Frontal cortex (tissue), 4 donors: ENCODE measurements at places on chromosomes 6 and 20. TPM values are rescaled to one million over a fixed set of nuclear protein-coding genes. Genes with fewer than 3 reads are reported as not detected.

- DNase-seq = no peak
These were observed 423.1 kb downstream of the MAFB start for GRCh38 chr20:40265825-40266533.

GRCh38 chr6:162554531-162554930 is 173.0 kb downstream of the PRKN start:
- DNase-seq = no peak

GRCh38 chr6:31814677-31815024 is 432 bp downstream of the HSPA1L start:
- peak; percentile 84 for DNase-seq

The BTBD3 gene
- total RNA-seq = 52.2 TPM

The FOXQ1 gene
- total RNA-seq = 1.2 TPM

- no peak for DNase-seq
These were observed 53.3 kb downstream of the CAP2 start for GRCh38 chr6:17446713-17447112.

The ENPP1 gene
- total RNA-seq = 0.41 TPM

GRCh38 chr6:142823256-142823902 is 121.6 kb downstream of the HIVEP2 start:
- DNase-seq = no peak

The SLC18B1 gene
- total RNA-seq = 17.5 TPM

DNA sequence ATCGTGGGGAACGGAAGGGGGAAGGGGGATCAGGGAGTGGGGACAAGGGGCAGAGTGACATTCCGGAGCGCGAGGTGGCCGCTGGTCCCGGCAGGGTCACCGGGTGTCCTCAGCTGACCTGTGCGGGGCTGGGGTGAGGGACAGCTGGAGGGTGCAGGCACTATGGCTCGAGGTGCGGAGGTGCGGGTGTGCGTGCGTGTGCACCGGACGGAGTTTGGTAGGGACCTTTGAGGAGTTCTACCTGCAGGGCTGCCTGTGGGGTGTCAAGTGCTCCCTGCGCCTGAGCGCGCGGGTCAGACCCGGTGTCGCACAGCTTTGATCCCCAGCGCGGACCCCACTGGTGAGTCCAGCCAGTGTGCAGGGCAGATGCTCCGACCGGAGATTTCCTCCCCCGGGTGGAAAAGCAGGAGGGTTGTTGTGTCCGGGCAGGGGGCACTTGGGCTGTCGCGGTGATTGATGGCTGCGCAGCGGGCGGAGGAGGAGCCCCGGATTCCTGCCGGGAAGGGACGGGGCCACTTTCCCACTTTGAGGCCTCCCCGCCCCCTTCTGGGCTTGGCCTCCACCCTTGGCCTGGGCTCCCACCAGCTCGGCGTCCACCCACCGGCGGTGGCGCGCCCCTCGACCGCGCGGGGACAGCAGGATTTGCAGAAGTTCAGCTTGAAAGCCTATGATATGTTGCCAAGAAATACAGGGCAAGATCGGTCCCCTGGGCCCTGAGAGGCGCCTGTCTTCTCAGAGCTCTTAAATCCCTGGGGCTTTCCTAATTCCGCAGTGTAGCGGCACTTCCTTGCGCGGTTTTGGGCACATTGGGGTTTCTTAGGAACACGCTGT is 658 bp downstream of the RIN2 start:
- peak; percentile 58 for DNase-seq

- no peak for DNase-seq
These were observed 39.4 kb upstream of the MYLIP start for GRCh38 chr6:16089232-16090062.

- no peak for DNase-seq
These were observed 108.4 kb downstream of the ARID1B start for GRCh38 chr6:156885562-156885961.

- DNase-seq = no peak
These were observed 102.7 kb downstream of the TRDN start for GRCh38 chr6:123533862-123534648.
